ENCODE measurements at places on chromosomes 6 and 20. TPM values are rescaled to one million over a fixed set of nuclear protein-coding genes. Genes with fewer than 3 reads are reported as not detected.

TFAP2D gene
- total RNA-seq = not detected

MAFB gene
- 1.2 TPM for total RNA-seq

ITPA gene
- 103 TPM for total RNA-seq

HLA-DQA2 gene
- total RNA-seq = 0.45 TPM

DNAH8 gene
- not detected for total RNA-seq

EPHA7 gene
- not detected for total RNA-seq

BMP5 gene
- not detected for total RNA-seq

DNA sequence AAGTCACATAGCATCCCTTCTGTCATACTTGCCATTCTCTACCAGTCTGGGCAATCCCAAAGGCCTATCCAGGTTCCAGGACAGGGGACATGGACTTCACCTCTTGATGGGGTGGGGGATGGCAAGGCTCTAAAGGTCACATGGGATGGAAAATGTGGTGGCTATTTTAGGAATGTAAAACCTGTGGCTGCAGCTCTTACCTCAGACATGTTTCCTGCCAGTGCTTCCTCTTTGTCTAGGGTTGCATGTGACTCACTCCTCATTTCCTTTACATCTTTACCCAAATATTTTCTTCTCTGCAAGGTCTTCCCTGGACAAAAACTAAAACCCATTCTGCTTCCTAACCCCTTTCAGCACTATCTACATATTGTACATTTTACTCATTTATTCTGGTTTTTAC lies 135.7 kb downstream of the BTBD3 start:
- no peak overlapping the region for H3K4me3 ChIP-seq
- H3K27me3 ChIP-seq = no peaks in the 10 kb centered on the region
- no peak for DNase-seq
- peaks cover 5% of the 10 kb centered on the region for H3K4me1 ChIP-seq
- H3K36me3 ChIP-seq = no peaks in the 10 kb centered on the region

DNA sequence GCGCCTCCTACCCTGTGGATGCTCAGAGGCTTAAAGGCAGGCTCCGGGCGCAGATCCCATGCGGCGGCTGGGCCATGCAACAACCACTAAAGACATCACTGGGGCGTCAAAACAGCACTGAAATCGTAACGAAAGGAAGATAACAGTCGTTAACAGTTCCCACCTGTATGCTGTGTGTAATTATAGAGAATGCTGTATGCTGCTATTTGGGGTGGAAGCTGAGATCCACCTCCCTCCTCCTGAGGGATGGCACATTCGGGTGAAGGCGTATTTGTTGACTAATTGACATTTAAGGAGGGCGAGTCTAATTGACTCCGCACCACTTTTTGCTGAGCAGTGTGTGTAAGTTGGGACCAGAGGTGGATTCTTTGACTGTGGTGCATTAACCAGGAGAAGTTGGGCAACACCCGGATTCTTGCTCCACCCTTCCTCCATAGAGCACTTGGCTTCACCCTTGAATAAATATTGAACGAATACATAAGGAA lies 687 bp downstream of the SLC35A1 start:
- H3K4me1 ChIP-seq = peaks cover 17% of the 10 kb centered on the region
- peaks cover 6% of the 10 kb centered on the region for H3K36me3 ChIP-seq
- no peak for DNase-seq
- peak overlapping the region; percentile 95 for H3K4me3 ChIP-seq
- H3K27me3 ChIP-seq = peaks cover 3% of the 10 kb centered on the region
- peak overlapping the region; percentile 97 for H3K27ac ChIP-seq

GRCh38 chr6:19771753-19772336 lies 65.3 kb upstream of the ID4 start:
- no peak overlapping the region for H3K4me3 ChIP-seq
- H3K27me3 ChIP-seq = no peaks in the 10 kb centered on the region
- H3K36me3 ChIP-seq = peaks cover 3% of the 10 kb centered on the region
- peak; percentile 59 for DNase-seq
- H3K4me1 ChIP-seq = no peaks in the 10 kb centered on the region
- peak overlapping the region; percentile 51 for H3K27ac ChIP-seq

GRCh38 chr6:12614456-12614855 lies 102.1 kb upstream of the PHACTR1 start:
- DNase-seq = no peak
- H3K36me3 ChIP-seq = no peaks in the 10 kb centered on the region
- H3K4me1 ChIP-seq = no peaks in the 10 kb centered on the region
- no peak overlapping the region for H3K27ac ChIP-seq
- peaks cover 8% of the 10 kb centered on the region for H3K27me3 ChIP-seq

GRCh38 chr20:33280000-33280680 lies 2.9 kb upstream of the BPIFB1 start:
- no peak overlapping the region for H3K27ac ChIP-seq
- no peak overlapping the region for H3K4me3 ChIP-seq
- H3K27me3 ChIP-seq = peaks cover 8% of the 10 kb centered on the region
- DNase-seq = no peak
- no peaks in the 10 kb centered on the region for H3K36me3 ChIP-seq

All from activated CD4-positive, alpha-beta T cell treated with anti-CD3 and anti-CD28 coated beads, Interleukin-2, amount 10 ng/mL, durations not matched to agents 24 days and 14 days (primary cell).